ENCODE measurements at places on chromosomes 1 and 21.
A peak's percentile ranks its signal among the peaks of the same experiment; 100 is the strongest.

DNA sequence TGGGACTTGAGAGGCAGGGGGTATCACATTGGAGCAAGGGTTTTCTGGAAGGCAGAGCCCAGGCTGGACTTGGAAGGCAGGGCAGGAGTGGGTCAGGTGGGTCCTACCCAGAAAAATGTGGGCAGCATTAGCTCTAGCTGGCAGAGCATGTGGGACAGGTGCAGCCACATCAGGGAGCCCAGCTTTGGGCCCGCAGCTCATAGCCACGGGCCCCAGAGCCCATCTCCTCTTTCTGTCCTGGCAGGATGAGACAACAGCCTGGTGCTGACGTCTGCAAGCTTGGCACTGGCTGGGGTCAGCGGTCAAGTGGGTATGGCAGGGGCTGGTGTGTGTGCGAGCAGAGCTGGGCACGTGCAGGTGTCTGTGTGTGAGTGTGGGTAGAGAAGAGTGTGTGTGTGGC is 154.7 kb downstream of the GRIK3 start:
- no peak for DNase-seq

DNA sequence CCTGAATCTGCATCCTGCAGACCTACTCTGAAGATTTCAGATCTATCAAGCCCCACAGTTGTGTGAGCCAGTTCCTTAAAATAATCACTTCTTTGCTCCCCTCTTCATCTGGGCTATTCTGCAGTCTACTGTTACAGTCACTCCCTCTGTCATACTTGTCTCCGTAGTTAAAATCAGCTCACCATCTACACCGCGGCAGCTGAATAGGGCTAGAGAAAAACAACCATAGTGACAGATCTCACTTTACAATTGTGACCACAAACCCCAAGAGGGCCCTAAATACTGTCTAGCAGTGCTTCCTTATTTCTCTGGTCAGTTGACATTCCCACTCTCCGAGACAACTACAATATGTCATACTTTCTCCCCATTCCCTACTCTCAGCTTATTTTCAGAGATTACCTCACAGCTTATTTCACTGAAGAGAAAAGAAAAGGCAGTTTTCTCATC is 12.9 kb downstream of the DESI2 start:
- DNase-seq, result no peak

DNA sequence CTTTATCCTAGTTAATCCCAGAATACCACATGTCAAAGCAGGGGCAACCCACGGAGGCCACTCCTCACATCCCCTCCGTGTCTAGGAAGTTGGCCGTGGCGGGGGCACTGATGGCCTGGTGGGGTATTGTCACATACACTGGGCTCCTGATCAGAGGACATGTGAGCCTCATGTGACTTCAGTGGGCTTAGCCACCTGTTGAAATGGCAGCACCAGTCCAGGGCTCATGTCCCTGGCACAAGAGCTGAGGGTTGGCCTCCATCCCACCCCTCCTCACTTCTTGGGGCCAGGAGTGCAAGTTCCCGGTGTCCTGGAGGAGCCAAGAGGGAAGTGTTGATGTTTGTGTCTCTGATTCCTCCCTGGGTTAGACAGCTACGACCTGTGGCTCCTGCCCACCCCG is 313.4 kb downstream of the CAMTA1 start:
- no peak for DNase-seq

DNA sequence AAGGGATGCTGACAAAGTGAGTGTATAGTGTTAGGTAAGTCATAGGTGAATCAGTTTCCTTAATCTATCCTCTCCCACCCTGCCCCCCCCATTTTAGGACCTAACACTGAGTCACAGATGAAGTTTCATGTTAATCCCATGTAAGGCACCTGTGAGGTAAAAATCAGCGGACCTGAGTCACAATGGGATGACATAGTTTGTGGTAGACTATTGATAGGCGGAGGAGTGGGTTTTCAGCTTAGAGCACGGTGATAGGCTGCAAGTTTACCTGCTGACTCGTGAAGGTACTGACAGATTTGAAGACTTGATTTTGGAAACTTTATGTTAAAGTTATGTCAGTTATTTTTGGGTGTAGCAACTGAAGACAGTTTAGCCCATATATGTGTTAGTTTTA is 1.7 kb downstream of the TOR1AIP1 start:
- peak; percentile 47 for DNase-seq

DNA sequence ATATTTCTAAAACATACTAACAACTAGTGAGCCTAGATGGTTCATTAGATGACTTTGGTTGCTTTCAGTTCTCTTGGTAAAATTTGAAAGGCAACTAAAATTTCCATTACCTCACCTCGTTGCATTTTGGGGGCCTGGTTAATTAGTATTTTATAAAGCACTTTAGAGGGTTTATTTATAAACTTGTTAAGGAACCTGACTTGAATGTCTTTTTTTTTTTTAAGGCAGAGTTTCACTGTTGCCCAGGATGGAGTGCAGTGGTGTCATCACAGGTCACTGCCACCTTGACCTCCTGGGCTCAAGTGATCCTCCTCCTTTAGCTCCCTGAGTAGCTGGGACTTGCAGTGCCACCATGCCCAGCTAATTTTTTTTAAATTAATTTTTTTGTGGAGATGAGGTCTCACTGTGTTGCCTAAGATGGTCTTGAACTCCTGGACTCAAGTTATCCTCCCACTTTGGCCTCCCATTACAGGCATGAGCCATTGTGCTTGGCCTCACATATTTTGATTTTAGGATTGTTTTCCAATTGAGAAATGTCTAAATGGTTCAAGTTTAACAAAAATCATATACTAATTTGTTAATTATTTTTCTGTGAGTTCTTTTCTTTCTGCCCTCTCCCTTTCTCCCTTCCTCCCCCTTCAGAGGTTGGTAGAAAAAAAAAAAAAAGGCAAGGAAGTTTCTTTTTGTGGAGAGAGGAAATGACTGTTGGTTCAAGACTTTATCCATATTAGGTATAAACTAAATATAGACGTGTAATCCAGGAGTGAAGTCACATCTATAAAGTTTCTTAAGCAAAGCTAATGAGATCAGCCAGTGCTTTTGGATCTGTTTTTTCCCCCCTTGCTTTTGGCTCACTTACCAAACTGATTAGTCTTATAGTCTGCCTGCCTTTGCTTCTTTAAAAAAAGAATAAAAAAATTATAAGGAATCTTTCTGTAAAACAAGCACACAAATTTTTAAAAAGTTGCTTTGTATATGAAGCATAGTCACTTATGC is 24.7 kb downstream of the CLIC4 start:
- no peak for DNase-seq

DNA sequence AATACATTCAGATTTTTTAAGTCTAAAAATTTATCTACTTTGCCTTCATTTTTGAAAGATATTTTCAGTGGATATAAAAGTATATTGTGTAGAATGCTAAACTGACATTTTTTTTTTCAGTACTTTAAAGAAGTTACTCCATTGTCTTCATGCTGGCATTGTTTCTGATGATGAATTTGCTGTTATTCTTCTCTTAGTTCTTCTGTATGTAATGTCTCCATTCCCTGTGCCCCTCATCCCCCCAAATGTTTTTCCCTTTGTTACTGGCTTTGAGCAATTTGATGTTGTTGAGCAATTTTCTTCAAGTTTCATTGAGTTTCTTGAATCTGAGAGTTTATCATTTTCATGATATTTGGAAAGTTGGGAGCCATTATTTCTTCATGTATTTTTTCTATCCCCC is 20.8 kb upstream of the VANGL1 start:
- no peak for DNase-seq

DNA sequence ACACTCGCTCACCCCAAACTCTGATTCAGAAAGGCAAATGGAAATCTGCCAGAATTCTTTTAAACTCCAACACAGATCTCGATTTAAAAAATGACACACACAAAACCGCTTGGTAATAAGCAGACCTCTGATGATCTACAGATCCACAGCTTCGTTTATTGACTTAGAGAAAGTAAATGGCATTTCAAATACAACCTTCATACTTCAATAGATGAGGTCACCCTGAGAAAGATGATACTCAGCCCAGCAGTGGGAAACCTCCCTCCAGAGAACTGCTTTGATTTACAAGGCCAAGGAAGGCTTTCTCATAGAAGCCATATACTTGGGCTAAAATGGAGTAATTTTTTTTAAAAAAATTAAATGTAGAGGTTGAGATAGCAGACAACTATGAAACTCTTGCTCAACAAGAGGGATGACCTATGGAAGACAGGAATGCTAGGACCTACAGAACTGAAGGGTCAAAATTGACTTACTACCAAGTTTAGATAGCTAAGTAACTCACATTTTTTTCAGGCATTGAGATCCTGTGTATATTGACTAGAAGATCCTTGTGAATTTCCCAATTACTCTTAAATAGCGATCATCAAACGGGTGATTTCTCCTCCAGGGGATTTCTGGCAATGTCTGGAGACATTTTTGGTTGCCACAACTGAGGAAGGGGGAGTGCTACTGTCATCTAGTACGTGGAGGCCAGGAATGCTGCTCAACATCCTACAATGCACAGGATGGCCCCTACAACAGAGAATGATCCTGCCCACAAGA is 143.9 kb downstream of the CLIC6 start:
- DNase-seq, result no peak
